ENCODE measurements at places on chromosomes 16 and 17.

GRCh38 chr17:45940293-45940692 lies 45.9 kb downstream of the MAPT start:
- DNase-seq: no peak

GRCh38 chr17:68169840-68170239 lies 78.0 kb upstream of the AMZ2 start:
- DNase-seq: no peak

DNA sequence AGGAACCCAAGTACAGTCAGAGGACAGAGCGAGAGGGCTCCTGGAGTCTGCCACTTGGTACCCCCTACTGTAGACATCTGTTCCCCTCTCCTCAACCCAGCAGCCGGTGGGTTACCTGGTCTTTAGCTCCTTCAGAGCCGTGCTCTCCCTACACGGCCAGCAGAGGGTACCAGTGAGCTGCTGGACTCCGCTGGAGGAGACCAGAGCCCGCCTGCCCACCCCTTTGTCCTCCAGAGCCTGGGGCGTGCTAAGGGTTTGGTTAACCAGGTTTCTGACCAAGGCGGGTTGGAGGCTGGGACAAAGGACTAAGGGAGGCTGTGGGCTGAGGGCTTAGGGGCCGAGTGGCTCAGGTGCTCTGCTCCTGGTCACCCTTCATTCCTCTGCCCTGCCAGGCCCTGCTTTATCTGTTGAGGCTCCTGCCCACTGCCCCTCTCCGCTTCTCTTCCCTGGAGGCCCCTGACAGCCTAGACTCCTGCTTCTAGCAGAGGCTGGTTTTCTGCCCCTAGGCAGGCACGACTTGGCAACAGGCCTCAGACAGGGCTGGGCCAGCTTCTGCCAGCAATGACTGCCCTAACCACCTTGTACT lies 2.7 kb upstream of the HSD11B2 start:
- DNase-seq: peak; percentile 24

DNA sequence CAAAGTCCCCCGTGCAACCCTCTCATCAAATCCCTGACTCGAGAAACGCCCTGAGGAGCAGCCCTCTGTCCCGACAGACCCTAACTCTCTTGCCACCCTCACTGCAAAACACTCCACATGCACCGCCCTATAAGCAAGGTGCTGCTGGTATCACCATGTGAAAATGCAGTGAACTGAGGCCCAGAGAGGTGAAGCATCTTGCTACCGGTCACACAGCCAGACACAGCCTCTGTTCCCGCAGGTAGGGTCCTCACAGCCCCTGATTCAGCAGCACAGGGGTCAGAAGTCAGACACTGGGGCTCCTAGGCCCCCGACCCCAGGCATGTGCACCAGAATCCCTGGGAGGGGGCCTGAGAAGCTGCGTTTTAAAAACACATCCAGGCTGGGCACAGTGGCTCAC lies 1.1 kb downstream of the CIBAR2 start:
- DNase-seq: no peak

- DNase-seq: no peak
Measured at GRCh38 chr17:13704333-13704732, 102.6 kb upstream of the HS3ST3A1 start.

GRCh38 chr17:10271106-10271562 lies 72.7 kb upstream of the GAS7 start:
- DNase-seq: no peak

DNA sequence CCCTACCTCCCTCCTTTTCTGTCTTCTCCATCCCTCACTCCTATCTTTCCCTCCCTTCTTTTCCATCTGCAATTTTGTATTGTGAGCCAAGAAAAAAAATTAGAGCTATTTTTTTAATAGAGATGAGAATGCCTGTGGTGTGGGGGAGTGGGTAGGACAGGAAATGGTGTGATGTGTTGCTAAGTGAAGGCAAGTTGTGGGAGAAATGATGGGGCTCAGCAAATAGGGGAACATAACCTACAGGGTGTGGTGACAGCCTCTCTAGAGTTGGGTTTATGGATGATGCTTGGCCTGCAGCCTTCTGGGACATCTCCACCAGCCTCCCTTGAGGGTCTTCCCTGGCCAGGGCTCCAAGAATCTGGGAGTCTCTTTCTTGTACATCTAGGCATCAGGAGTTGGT lies 163.1 kb upstream of the CACNG3 start:
- DNase-seq: no peak

- no peak for DNase-seq
Measured at GRCh38 chr16:63082101-63082500, 1045.9 kb upstream of the CDH8 start.

DNA sequence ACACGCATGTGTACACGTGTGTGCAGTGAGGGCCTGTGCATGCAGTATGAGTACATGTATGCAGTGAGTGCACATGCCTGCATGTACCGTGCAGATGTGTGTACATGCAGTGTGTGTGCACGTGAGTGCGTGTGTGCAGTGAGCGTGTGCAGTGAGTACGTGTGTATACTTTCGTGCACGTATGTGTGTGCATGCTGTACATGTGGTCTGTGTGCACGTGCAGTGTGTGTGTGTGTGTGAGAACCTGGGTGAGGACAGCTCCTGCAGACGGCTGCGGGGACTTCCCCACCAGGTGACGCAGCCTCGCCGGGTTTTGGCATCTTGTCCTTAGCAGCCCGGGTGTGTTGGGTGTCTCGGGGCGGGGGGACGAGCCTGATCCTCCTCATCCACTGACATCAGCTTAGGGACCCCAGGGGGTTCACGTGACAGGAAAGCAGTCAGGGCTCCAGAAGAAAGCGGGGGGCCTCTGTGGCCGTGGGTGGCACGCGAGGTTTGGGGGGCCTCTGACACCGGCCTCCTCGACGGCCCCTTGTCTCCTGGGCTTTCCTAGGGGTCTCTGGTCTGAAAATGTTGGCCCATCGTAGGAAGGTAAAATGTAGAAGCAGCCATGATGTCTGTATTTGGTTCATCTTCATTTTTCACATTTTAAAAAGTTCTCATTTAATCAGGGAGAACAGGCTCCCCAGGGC lies 119.6 kb upstream of the ZNF750 start:
- no peak for DNase-seq

GRCh38 chr17:33175562-33175961 lies 117.5 kb downstream of the ASIC2 start:
- no peak for DNase-seq

All from stimulated activated naive CD4-positive, alpha-beta T cell treated with Interleukin-2 at 50 U/mL for 16 hours (primary cell).